ENCODE measurements at places on chromosomes 7 and 10.

DNA sequence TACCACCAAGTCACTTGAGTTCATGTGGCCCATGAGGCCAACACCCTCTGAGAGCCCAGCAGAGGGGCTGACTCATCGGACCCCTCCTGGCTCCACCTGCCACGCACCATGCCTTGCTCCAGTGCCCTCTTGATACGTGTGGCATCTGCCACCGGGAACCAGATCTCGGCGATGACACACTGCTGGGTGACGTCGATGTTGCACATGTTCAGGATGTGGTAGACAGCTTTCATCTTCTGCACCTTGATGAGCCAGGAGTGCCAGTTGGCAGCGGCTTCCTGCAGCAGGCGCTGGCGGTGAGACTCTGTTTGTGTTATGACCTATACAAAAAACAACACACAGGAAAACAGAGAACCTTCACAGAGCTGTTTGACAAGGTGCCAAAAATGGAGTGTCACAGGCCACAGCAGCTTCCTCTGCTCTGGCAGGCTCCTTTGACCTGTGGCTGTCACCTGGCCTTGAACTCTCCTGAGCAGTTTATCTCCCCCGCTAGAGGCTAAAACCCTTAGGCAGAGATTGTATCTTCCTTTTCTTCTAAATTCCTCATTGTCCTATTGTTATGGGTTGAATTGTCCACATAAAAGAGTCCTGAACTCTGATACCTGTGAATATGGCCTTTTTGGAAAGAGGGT, 45.2 kb upstream of the TMEM213 start:
- DNase-seq = peak; percentile 83

DNA sequence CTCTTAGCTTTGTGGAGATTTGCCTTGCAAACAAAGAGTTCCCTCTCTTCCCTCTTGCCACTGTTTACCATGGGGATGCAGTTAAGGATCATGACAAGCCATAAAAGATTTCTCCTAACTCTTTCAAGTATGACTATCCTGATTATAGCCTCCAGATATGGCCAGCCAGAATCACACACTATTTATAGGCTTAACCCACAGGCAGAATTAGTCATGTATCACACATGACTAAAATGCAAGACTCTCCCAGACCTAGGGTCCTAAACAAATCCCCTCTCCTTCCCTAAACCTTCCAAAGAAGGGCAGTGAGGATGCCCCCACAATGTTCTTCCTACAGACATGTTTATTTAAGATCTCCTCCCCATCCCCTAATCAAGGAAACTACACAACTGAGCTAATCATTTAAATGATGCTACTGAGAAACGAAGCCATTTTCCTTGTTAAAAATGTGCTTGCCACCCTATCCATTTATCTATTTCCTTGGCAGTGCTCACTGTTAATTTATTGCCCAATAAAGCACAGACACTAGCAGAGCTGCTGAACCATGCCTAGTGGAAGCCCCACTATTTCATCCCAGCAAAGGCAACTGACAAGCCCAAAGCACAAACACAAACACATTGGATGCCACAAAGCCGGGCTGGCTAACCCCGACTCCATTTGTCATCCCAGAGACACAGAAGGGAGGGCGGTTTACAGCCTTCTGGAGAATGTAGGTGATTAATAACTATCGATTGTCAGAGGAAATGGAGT, 363.4 kb downstream of the KCNMA1 start:
- DNase-seq = no peak

DNA sequence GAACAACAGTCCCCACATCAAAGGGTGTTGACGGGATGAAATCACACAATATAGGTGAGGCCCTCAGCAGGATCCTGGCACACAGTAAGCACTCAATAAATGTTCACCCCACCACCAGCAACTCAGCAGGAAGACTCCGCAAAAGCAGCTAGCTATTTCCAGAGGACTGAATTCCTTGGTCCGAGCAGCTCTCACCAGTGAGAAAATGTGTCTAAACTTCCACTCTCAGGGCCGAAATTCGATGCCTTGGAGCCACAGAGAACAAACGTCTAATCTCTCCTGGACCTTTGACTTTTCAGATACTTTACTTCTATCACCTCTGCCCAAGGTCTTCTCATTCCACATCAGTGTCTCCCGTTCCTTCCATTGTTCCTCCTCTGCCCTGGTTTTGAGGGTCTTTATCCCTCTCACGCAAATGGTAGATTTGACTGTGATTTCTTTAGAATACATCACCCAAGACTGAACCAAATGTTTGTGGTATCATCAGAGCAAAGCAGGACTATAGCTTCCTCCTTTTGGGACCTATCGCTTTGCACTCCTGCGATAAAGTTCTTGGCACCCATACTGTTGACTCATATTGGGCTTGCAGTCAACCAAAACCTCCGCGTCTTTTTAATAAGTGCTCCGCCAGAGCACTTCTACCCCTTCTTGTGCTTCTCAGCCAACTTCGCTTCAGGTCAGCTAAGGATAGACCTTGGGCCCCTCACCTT, 903 bp upstream of the NT5C2 start:
- no peak for DNase-seq

DNA sequence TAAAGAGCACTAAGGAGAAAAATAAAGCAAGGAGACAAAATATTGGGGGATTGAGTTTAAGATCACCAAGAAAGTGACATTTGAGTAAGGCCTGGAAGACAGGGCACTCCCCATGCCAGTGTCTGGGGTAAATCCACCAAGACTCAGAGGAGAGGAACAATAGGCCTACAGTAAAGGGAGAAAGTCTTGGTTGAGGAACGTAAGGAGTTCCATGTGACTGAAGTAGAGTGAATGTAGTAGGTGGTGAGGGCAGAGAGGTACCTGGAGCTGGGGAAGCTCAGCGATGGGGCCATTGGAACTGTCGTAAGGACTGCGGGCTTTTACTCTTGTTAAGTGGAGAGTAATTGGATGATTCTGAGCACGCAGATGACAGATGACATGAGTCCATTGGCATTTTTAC, 69.4 kb downstream of the CPED1 start:
- no peak for DNase-seq

DNA sequence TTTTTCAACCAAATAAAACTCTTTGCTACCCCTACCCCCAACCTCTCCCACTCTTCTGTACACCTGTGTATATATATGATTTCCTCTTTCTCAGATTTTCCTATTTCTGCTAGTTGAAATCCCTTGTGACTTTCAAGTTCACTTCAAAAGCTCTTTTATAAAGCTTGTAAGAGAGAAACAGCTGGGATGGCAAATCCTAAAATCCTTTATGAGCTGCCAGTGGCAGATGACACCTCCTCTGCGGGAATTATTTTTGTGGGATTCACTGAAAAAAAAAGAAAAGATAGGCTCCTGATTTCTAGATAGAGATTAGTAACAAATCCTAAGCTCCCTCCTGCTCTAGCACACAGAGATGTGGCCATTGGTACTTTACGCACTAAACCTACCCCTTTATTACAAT, 92.9 kb downstream of the AHR start:
- no peak for DNase-seq

- DNase-seq = no peak
These were observed at the start of gene COL26A1 for GRCh38 chr7:101362334-101363195. COL26A1 (plus strand) TSS chr7:101362875; CDS start chr7:101363033, 158 bp downstream.

DNA sequence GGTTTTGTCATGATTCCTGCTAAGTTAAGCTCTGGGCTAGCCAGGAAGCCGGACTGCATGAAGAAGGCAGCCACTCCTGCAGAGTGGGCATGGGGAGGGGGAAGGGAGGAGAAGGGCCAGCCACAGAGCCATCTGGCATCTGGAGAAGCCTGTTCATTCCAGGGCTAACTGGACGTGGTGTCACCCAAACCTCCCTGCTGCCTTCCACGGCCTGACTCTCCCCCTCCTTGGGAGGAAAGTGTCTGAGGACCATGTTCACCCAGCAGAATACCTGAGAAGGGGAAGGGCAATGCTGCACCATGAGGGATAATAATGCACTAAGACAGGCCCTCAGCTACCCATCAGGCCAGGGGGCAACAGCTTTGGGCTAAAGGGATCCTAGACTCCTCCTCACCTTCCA, 15.4 kb downstream of the AQP1 start:
- DNase-seq = no peak
